GM04504 (cell line): ENCODE measurements at places on chromosomes 1 and 21.

GRCh38 chr1:59698386-59698785 lies 116.4 kb upstream of the HOOK1 start:
- DNase-seq, result no peak

DNA sequence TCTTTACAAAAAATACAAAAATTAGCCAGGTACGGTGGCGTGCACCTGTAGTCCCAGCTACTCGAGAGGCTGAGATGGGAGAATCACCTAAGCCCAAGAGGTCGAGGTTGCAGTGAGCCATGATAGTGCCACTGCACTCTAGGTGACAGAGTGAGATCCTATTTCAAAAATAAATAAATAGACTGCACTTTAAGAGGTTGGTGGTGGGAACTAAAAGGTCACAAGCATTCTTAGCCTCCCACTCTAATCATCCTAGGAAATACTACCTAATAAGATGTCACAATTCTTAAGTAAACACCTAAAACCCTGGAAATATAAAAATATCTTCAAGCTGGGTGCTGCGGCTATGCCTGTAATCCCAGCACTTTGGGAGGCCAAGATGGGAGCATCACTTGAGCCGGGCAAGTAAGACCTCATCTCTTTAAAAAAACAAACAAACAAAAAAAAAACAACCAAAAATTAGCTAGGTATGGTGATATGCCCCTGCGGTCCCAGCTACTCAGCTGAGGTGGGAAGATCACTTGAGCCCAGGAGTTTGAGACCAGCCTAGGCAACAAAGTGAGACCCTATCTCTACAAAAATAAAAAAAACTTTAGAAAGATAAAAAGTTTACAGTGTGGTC lies 4.1 kb downstream of the DCAF8 start:
- DNase-seq, result no peak

GRCh38 chr1:226215239-226215638 lies 8.2 kb upstream of the MIXL1 start:
- no peak for DNase-seq

GRCh38 chr21:26833460-26833939 lies 11.7 kb downstream of the ADAMTS1 start:
- no peak for DNase-seq

- DNase-seq, result no peak
These were observed 10.9 kb downstream of the ROR1 start for GRCh38 chr1:63784489-63785390.

DNA sequence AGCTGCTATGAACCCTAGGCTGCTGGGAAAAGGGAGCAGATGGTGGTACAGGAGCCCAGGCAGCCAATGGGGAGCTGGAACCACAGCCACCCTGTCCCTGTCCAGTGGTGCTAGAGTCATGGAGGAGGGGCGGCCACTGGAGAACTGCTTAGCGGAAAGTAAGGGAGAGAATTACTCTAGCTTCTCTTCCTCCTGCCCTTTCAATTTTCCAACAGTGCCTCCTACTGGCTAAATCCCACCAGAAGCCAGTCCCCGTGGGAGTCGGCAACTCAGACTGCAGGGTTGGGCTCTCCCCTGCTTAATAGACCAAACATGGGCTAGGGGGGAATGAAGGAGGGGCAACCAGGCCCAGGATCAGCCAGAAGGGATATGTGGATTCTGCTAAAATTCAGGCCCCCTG lies 154.5 kb downstream of the ACTL8 start:
- peak; percentile 14 for DNase-seq

DNA sequence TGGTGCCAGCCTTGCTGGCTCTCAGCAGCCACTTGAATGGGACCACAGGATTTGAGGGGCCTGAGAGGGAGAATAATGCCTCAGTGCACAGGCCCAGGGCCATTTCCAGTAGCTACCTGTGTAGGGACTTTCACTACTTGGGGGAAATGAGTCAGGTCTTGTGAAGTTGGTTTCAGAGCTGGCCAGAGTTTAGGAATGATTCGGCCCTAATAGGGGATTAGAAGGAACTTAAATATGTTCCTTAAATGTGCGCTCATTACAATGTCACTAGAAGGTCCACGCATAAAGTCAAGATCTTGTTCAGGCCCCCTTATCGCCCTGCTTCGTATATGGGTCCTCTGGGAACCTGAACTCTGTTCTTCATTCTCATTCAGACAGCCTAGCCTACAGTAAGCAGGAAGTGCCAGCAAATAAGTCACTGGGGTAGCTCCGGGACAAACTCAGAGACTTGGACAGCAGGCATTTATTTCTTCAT lies 5.6 kb upstream of the AKR1A1 start:
- no peak for DNase-seq

DNA sequence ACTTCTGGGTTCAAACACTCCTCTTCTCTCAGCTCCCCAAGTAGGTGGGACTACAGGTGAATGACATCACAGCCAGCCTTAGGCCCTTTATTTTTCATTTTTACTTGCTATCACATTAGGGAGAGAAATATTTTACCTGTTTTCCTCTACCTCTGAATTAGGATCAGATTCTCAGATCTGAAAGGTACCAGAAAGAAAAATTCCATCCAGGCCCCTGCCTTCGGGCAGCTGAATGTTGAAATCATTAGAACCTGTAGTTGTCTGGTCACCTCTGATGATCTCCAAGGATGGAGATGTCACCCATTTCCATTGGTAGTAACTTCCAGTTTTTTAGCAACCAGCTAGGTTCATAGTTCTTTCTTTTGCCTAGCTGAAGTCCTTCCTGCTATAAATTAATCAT lies 175.6 kb upstream of the TNR start:
- DNase-seq, result no peak

DNA sequence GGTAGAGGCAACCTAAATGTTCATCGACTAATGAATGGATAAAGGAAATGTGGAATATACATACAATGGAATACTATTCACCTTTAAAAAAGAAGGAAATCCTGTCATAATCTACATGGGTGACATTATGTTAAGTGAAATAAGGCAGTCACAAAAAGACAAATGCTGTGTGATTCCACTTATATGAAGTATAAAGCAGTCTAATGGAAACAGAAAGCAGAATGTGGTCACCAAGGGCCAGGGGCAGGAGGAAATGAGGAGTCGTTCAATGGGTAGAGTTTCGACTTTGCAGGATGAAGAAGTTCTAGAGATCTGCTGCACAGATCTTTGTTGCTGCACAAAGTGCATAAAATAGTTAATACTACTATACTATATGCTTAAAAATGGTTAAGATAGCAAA lies 7.8 kb downstream of the DIPK1A start:
- no peak for DNase-seq

GRCh38 chr21:45536301-45537081 lies 5.7 kb downstream of the SLC19A1 start:
- DNase-seq, result no peak

GRCh38 chr1:34272152-34272551 lies 95.4 kb downstream of the C1orf94 start:
- no peak for DNase-seq

DNA sequence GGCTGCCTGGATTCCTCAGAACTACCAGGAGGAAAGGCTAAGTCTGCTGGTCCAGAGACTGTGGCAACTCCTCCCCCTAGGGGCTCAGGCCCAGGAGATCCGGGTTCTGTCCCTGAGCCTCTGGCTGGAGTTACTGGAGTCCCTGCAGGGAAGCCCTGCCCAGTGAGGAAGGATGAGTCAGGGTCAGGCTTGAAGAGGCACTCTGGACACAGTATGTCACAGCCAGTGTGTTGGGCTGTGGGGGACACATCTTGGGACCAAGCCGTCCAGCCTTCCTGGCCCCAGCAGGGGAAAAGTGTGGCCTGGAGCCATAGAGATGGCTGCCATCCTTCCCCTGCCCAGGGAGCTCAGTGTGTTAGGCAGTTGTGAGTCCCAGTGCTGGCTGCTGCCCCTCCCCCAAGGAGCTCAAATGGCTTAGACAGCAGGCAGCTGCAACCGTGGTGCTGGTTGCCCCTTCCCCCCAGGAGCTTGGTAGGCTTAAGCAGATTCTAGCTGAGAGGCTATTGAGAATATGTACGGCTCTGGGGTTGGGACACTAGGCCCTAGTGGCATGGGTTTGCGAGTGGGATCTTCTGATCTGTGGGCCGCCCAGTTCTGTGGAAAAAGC lies 28.2 kb upstream of the RABGAP1L start:
- no peak for DNase-seq

DNA sequence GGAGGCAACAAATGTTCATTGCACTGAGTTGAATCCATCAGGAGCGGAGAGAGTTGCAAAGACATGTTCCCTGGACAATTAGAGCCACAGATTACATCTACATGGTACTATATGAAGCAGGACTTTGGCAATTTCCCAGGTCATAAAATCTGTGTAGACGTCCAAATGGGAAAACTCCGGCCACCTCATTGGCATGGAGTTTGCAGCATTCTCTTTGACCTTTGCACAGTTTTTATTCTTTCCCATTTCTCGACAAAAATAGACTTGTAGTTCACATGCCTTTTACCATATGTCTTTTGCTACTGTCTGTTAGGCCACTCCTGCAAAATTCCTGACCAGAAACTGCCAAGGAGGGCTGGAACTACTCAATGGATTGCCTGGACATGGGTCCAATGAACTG lies 48.2 kb downstream of the UBE2T start:
- DNase-seq, result no peak

DNA sequence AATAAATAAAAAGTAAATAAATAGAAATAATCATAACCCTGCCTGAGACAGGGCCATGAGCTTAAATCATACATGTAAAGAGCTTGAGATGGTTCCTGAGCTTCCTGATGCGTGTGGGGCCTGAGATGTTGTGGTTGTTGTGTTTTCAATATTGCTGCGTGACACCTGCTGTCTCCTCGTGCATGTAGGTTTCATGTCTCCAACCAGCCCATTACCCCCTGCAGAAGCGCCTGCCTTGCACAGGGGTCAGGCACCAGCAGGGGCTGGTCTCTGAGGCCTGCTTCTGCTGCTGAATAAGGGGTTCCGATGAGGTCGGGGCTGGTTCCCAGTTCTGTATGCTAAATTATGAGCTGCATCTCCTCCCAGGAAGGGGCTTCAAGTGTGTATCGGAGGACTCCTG lies 15.9 kb downstream of the UMODL1 start:
- DNase-seq, result no peak

GRCh38 chr1:63794939-63795378 lies 21.1 kb downstream of the ROR1 start:
- DNase-seq, result no peak

GRCh38 chr1:62438163-62438562 lies 1.3 kb downstream of the USP1 start:
- DNase-seq, result no peak

DNA sequence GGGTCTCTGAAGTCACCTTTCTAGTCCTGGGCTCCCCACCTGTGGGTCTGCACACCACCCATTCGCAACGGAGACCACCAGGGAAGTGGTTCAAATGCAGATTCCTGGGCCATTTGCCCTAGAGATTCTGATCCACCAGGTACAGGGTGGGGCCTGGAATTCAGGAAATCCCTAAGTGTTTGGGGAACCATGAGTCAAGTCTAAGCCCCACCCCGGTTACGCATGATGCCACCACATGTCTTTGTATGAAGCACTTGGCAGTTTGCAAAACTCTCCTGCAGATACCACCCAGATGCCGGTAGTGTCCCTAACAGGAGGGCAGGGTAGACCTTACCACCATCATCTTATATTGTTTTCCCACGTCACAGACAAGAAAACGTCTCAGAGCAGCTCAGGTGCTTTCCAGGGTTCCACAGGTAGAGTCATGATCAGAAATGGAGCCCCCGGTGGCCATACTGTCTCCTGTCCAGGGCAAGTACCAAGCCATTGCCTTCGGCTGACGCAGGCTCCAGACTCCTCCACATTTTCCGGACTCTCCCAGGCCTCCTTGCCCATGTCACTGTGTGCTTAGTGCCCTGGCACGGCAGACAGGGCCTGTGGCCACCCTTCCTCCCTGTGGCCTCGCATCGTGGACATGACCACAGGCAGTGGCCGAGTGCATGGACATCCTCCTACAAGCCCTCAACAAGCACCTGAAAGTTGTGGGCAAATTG lies 89.2 kb upstream of the TMEM51 start:
- DNase-seq, result no peak

DNA sequence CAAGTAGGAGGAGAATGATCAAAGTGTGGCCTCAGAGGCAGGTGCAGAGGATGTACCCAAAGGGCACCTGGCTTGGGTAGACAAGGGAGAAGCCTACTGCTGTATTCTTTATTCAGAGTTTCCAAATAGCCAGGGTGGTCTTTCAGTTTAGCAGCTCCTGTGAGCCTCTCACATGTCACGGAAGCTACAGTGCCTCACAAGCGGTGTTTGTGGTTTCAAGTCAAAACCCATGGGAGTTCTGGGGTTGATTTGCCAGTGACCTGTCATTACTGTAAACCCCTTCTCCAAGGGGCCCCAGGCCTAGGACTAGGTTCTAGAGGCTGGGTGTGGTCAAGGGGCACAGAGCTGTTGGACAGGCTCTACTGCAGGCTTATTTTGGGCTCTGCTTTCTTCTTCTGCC lies 10.2 kb upstream of the IL10 start:
- DNase-seq, result no peak

- DNase-seq, result no peak
These were observed 120.8 kb upstream of the BMP8A start for GRCh38 chr1:39370602-39371001.

DNA sequence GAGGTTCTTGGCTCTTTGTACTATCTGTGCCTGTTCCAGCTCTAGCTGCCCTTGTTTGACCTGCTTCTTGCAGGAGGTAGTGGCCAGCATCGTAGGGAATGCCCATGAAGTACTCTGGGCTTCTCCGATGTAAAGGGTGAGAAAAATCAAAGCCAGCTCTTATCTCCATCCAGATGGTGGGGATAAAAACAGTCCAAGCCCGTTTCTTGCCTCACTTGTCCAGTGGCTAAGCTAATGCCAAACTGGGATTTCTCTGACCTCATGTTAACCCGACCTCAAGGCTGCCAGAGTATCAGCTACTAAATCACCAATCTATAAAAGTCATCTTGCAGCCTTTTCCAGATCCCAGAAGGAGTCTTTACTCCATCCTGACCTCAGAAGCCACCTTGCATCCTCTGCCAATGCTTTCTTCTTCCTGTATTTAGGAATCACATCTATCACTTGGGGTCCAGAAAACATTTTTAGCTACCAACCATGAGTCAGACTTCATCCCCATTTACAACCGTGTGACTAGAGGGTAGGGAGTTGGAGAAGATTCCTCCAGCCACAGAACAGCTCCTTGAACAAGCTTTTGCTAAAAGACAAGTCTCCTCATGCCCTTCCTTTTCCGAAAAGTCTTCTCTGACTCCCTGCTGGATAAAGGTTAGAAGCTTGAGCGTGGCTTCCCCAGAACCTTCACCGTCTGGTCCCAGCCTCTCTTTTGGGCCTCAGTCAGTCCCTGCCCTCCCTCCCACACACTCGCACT lies 35.9 kb downstream of the KCNC4 start:
- peak; percentile 10 for DNase-seq

DNA sequence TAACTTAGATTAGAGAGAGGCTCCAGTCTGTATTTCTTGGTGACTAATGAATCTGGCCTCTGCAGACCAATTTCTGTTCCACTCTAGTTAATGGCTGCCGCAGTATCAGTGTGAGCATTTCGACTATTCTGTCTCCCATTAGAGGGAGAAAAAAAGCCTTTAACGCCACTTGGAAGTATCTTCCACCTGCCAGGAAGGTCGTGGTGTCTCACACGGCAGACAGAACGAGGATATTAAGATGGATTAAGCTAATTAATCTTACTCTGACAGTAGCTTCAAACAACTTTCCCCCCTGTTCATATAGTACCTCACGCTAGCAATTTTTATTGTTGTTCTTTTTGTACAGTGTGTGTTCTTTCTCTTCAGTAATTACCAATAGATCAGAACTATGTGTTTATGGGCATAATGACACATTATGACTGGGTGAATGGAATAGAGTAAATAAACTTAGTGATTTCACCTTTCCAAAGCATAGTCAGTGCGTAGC lies 153.8 kb downstream of the ADGRL2 start:
- DNase-seq, result no peak

GRCh38 chr1:89779151-89779940 lies 41.5 kb upstream of the LRRC8D start:
- DNase-seq, result no peak

- DNase-seq, result no peak
These were observed 62.9 kb downstream of the CLSTN1 start for GRCh38 chr1:9760824-9761223.
